Amniotic epithelial cell (primary cell): ENCODE measurements at places on chromosomes 7 and 10.

GRCh38 chr7:139246905-139247304 is 15.9 kb downstream of the UBN2 start:
- DNase-seq = peak; percentile 83

- DNase-seq = peak; percentile 22
Measured at GRCh38 chr7:15782656-15783055, 96.2 kb upstream of the MEOX2 start.

GRCh38 chr7:133300088-133300487 is 47.2 kb downstream of the EXOC4 start:
- DNase-seq = no peak

DNA sequence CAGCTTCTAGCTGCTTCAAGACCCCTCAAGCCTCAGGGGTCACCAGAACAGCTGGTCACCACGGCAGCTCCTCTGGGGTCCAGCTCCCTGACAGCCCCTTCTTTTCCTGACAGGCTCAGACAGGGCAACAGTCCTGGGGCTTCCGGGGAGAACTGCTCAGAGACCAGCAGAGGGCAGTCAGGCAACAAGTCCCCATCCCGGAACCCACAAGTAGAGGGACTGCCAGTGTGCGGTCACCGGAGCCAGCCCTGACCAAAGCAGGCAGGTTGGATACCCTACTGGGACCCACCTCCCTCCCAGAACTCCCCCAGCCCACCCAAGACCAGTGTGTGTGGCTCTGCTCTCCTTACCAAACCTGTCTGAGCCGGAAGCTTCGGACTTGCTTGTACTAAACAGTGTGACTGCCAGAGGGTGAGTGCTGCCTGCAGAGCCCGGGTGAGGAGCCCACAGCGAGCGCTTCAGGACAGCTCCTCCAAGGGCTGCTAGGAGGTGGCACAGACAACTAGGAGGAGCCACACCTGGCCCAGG is 40.3 kb downstream of the YKT6 start:
- DNase-seq = peak; percentile 64

GRCh38 chr7:106772655-106773108 is 92.4 kb upstream of the PIK3CG start:
- peak; percentile 77 for DNase-seq

GRCh38 chr10:59018977-59019376 is 157.5 kb upstream of the PHYHIPL start:
- no peak for DNase-seq

- no peak for DNase-seq
Measured at GRCh38 chr7:18434171-18434570, 61.4 kb upstream of the HDAC9 start.

DNA sequence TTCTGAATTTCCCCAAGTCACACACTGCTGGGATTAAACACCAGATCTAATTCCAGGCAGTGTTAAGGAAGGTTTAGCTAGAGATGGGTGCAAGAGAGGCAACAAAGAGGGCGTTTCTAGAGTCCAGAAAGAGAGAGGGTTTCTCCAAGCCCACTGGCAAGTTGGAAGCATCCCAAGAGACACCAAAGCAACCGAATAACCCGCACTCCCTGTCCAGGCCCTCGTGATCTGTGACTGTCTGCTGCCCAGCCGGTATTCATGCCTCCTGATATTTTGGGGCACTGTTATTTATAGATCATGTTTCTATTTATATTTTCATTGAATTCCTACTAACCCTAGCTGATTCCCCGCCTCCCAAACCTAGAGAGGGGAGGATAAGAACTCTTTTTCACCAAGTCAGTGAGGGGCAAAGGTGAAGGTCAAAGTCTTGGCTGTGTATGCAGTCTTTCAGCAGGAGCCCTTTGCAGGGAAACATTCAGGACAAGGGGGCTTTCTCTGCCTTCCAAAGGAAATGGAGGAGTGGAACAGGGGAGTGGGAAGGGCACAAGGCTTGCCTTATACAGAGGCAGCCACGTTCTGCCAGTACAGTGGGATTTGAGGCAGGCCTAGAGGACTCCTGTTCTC is 103.6 kb downstream of the SH3PXD2A start:
- no peak for DNase-seq

GRCh38 chr10:84406561-84406960 is 78.2 kb downstream of the CCSER2 start:
- DNase-seq = no peak

GRCh38 chr10:62480196-62480595 is 106.0 kb downstream of the ZNF365 start:
- no peak for DNase-seq

- no peak for DNase-seq
Measured at GRCh38 chr10:48469516-48470020, 135.3 kb downstream of the ARHGAP22 start.
